ENCODE measurements at places on chromosomes 11 and 22.

DNA sequence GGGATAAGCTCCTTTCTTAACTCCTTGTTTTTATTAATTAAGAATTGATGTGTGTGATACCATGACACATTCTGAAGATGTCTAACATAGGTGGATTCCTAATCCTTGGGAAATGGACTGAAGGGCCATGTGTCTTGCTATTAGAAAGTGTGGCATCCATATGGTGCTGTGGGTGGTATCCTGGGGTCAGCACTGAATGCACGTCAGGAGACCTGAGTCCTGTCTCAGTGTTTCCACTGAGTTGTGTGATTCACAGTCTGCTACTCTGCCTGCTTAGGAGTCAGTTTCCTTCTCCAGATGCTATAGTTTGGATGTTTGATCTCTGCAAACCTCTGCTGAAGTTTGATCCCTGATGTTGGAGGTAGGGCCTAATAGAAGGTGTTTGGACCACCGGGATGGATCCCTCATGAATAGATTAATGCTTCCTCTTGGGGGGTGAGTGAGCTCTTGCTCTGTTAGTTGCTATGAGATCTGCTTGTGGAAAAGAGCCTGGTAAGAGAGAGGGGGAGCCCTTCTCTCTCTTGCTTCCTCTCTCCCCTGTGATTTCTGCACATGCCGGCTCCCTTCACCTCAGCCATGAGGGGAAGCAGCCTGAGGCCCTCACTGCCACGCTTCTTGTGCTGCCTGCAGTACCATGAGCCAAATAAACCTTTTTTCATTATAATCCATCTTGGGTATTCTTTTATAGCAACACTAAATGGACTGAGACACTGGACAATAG lies 666.5 kb downstream of the NTM start:
- DNase-seq: no peak

DNA sequence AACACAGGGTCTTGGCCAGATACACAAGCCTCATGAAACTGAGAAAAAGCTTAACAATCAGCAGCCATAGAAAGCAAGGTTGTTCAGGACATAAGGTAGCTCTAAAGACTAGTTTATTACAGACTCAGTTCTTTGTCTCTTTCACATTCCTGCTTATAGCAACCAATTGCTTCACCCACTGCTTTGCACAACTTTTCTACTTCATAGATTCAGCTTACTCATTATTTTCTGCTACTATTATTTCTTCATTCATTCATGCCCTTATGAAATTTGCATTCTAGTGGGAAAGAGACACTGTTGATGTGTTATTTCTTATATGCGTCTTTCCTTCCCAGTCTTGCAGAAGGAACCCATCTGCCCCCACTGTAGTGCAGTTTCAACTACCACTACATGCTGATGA lies 4.7 kb downstream of the CCDC34 start:
- DNase-seq: no peak

DNA sequence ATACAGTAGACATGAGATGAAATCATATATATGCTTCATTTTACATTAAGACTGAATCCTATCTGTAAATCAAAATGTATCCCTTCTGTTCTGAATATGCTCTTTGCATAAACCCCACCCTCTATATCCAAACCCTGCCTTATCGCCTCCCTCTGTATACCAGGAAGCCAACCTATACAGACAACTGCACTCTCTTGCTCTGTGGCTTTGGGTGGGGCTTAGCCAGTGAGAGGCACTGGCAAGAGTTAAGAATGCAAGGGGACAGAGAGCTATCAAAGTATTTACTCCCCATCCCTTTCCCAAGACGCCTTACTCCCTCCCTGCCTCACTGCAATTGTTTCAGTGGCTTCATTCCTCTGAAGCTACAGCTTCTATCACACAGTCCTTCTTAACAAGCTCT lies 309.8 kb downstream of the TTC28 start:
- DNase-seq: no peak

DNA sequence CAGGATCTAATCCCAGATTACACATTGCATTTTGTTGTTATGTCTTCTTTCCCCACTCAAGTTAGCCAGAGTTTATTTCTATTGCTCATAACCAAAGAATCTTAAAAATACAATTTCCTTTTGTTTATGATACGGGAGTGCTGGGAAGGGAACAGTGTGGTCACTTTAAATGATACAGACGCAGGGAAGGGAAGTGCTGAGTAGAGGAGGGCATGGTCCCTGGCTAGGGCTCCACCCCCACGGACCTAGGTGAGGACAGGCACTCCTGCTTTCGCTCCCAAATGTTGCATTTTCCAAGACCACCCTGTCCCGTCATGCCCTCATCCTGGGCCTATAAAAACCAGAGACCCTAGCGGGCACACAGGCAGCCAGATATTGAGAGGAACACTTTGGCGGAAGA lies 30.6 kb upstream of the NARS2 start:
- no peak for DNase-seq

DNA sequence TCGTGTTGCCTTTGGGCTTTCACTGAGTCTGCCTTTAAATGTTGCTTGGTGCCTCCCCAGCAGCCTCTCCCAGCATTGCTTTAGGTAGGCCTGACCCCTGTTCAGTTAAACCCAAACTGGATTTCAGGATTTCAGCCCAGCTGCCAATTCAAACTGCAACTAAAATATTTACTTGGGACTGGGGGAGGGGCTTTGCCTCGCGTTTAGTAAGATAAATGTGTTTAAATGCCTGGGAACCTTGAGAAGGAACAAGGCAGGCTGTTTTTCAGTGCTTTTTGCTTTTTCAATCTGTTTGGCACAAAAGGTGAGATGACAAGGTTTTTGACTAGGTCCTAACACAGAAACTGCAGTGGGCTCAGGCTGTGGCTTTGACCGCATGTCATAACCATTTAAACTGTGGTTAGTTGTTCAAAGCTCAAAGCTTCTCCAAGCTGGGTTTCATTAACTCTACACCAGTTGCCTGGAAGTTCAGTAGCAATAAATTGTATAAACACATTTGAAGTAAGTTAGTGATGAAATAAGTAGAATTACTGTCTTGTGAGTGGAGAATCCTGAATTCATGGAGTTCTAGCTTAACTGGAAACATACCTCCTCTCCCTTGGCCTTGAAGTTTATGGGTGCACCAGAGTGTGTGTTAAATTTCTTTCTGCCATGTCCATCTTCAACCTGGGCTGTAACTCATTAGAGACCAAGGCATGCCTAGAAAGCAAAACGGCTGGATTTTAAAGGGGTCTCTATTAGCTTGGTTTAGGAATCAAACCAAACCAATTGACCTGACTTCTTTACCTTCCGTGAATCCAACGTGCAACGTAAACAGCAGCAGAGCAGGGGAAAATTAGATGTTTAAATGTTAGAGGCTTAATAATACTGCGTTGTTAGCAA lies 3.6 kb downstream of the PKNOX2 start:
- no peak for DNase-seq
